NAMALWA (cell line): ENCODE measurements at places on chromosomes 4 and X.
A peak's percentile ranks its signal among the peaks of the same experiment; 100 is the strongest.

DNA sequence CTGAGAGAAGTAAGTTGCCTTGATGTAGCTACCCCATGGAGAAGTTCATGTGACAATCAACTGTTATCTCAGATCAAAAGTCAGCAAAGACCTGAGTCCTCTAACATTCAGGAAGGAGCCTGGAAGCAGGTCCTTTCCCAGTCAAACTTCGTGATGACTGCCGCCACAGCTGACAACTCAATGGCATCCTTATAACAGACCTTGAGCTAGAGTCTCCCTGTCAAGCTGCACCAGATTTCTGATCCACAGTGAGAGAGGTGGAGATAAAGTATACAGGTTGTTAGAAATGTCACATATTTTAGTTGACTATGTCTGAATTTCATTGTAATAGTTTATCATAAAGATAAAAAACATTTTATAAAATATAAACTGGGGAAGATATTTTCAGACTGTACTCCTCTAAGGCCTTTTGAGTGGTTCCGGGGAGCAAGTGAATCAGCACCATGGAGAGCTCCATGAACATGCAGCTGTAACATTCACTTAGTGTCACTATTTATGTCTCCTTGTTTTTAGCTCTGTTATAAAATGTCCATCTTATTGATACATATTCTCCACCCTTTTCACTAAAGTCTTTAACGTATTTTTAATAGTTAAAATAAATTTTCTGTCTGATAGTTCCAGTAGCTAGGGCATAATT lies 1653.5 kb upstream of the AGA start:
- DNase-seq = peak; percentile 13

DNA sequence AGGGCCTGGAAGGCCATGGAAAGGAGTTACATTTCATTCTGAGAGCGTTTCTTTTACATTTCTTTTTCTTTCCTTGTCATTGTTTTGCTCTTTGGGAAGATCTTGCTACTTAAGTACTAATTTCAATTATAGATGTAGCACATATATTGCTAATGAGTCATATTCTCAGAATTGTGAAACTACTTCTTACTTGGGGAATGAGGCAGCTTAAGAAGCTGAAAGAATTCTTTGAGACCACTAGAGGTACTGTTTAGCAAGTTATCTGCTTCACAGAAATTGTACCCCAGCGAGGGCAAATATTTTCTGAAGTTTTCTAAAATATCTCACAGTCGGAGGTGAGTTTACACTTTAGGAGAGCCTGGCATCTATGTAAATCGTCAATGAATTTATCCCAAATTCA lies 100.6 kb downstream of the AFF2 start:
- no peak for DNase-seq

GRCh38 chr4:101035487-101035886 lies 311.8 kb downstream of the PPP3CA start:
- DNase-seq = no peak

GRCh38 chrX:46561824-46562657 lies 11.5 kb upstream of the CHST7 start:
- DNase-seq = peak; percentile 75

DNA sequence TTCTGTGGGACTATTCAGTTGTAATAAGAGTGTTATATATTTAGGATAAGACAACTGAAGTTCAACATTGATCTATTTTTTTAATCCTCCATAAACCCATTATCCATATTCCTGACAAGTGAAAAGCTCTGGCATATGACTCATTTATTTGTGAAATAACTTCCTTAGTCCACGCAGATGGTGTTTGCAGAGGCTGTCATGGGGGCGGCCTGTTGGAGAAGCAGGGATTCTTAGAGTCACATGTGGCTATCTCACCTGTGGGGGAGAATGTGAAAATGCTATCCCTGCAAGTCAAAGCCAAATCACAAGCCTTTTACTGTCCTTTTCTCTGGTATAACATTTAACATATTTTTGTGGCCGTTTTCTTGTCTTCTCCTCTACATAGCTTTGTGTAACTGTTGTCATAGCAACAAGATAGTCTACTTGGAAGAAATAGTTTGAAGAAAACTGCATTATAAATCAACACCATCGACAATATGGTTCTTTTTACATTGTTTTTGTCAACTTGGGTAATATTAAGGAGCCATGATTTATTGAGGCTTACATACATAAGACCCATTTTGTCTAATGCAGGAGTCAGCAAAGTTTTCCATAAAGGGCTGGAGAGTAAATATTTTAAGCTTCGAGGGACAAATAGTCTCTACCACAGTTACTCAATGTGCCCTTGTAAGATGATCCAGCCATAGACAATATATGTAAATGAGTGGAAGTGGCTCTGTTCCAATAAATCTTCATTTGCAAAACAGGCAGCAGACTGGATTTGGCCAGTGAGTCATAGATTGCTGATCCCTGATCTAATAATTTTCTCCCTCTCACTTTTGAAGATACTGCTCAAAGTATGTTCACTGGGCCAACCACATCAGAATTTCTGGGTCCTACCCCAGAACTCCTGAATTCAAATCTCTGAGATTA lies 395.0 kb downstream of the DTHD1 start:
- no peak for DNase-seq

DNA sequence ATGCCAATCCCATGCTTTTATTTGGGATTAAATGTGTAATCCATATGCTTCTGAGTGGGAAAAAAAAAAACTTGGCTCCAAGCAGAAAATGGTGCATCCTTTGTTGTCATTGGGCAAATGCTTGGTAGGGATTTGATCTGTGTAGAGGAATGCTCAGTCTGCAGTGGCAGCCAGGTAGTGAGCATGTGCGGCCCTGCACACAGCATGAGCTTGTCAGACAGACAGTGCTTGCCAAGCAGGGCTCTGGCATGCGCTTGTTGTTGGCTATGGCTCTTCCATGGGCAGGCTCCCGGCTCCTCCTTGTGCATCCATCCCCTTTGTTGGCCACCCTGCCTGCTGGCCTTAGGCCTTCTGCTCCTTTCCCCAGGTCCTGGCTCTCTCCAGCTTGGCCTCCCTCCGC lies 130.3 kb downstream of the GPR143 start:
- DNase-seq = no peak

- no peak for DNase-seq
Measured at GRCh38 chr4:124035364-124036041, 638.9 kb downstream of the SPRY1 start.

GRCh38 chrX:122055460-122055859 lies 1008.0 kb downstream of the GLUD2 start:
- DNase-seq = no peak

GRCh38 chr4:18404642-18405041 lies 383.1 kb upstream of the LCORL start:
- no peak for DNase-seq

DNA sequence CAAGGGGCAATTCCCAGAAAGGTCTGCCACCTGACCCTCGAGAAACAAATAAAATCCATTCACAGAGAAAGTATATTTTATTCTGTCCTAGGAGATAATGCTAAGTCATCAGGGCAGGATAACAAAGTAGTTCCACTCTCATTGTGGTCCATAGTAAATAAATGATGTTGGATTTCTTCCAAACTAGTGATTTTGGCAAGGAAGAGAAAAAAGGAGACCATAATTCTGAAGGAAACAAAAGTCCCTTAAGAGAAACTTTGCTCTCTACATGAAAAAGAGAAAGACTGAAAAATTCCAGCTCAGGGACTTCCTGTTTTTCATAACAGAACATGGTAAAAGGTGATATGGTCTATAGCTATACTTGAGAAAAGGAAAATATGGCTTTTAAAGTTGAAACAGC lies 71.5 kb upstream of the DDX60 start:
- no peak for DNase-seq

DNA sequence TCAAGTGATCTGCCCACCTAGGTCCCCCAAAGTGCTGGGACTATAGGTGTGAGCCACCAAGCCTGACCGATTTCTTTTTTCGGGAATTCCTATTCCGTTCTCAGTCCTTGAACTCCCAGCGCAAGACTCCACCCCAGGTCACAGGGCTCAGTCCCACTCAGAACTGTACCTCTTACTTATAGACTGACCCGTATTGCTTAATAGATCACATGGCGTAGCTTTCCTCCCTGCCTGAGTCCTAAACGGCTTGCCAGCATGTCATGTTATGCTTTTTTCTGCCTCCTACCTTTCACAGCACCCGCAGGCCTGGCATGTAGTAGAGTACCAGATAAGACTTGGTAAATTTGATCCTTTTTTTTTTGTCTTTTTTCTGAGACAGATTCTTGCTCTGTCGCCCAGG lies 22.4 kb downstream of the SAT1 start:
- no peak for DNase-seq

GRCh38 chr4:2814627-2815270 lies 21.9 kb downstream of the SH3BP2 start:
- DNase-seq = no peak

- DNase-seq = no peak
Measured at GRCh38 chr4:104735174-104735573, 240.5 kb upstream of the CXXC4 start.

GRCh38 chr4:107862658-107863057 lies 37.9 kb downstream of the SGMS2 start:
- no peak for DNase-seq

GRCh38 chr4:127000110-127000509 lies 632.6 kb upstream of the INTU start:
- no peak for DNase-seq

- DNase-seq = no peak
Measured at GRCh38 chr4:185383451-185383850, 12.3 kb downstream of the LRP2BP start.

GRCh38 chr4:56198265-56198664 lies 189.0 kb downstream of the AASDH start:
- DNase-seq = no peak

- DNase-seq = no peak
Measured at GRCh38 chrX:140744085-140744484, 34.5 kb downstream of the LINC00632 start.

- DNase-seq = no peak
Measured at GRCh38 chr4:77010841-77011354, 61.3 kb downstream of the SEPTIN11 start.

DNA sequence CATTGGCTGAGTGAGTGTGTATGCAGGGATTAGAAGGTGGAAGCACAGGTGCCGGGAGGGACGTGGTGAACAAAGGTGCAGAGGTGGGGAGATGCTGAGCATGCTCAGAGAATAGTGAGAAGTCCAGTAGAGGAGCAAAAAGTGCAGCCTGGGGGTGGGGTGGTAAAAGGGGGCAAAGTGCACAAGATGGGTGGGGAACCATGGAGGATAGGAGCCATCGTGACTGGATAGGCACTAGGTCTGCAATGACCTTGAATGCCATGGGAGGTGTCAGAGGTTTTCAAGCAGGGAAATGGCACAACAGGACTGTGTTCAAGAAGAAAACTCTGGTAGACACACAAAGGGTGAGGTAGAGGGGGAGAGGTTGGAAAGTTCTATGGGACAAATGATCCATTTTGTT lies 6.6 kb upstream of the DDX3X start:
- no peak for DNase-seq

DNA sequence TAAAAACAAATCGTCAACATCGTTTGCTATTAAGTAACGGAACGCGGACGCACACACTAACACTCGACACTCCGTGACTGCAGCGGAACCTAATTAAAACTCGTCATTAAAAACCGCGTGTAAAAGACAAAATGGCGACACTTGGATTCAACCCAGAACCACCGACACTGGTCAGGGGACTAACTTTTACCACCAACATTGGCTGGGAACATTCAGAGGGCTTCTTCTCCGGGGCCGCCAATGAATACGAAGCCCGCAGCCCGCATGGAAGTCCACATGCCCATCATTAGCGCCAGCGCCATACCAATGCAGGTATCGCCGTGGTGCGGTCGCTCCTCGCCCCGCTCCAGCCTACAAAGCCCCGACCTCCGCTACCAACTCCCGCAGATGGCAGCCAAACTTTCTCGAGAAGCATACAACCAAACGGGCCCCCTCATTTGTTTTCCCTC lies 498 bp downstream of the RBMX start:
- DNase-seq = peak; percentile 55

GRCh38 chr4:69731847-69732246 lies 28.6 kb downstream of the SULT1B1 start:
- DNase-seq = no peak

DNA sequence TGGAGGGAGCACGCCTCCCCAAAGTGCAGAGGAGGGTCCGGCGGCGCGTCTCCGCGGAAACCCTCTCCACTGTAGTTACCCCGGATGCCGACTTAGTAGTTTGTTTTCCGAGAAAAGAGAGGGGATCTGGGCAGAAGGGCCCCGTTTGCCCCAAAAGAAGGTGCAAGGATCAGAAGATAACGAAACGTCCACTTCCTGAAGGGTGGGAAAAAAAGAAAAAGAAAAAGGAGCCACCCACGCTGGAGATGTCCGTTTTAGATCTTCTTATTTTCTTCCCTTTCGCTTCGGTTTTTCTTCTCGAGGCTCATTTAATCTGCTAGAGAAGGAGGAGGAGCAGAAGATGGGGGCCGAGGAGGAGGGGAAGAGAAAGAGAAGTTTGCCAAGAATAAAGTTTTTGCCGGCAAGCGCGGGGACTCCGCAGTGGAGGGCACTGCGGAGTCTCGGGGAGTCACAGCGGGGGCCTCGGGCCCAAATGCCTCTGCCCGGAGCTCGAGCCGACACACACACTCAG lies 517 bp downstream of the LEF1 start:
- no peak for DNase-seq

- DNase-seq = no peak
Measured at GRCh38 chrX:130172127-130172845, 524 bp downstream of the RAB33A start.

GRCh38 chr4:77827343-77827742 lies 8.2 kb upstream of the CNOT6L start:
- DNase-seq = peak; percentile 62

DNA sequence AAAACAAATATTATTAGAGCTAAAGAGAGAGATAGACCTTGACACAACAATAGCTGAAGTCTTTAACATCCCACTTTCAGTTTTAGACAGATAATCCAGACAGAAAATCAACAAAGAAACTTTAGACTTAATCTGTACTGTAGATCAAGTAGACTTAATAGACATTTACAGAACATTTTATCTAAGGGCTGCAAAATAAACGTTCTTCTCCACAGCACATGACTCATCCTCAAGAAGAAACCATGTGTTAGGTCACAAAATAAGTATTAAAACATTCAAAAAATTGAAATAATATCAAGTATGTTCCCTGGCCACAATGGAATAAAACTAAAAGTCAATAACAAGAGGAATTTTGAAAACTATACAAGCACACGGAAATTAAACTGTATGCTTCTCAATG lies 1510.3 kb upstream of the PCDH10 start:
- DNase-seq = no peak

- no peak for DNase-seq
Measured at GRCh38 chr4:78735697-78736096, 40.5 kb upstream of the BMP2K start.

DNA sequence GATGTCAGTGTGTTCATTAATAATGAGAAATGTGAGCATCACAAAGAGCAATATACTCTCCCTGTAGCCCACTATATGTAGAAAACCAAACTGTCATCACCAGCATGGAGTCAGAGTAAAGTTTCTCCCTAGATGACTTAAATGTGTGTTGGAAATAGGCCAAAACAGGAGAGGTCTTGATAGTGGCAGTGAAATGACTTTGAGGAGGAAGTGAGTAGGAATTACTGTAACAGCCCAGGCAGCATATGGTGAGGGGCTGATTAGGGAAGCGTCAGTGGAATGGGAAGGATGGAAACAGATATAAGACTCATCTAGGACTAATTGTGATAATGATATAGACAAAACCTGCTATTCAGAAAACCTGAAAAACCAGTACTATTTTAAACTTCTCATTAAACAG lies 83.9 kb downstream of the ATXN3L start:
- no peak for DNase-seq
